Activated CD8-positive, alpha-beta T cell treated with anti-CD3 and anti-CD28 coated beads, Interleukin-2, amount 10 ng/mL, durations not matched to agents 7 days and 5 days (primary cell): ENCODE measurements at places on chromosomes 6 and 20. TPM values are rescaled to one million over a fixed set of nuclear protein-coding genes. Genes with fewer than 3 reads are reported as not detected.

Gene MMP24
- total RNA-seq: not detected

Gene MATN4
- not detected for total RNA-seq

Gene RAMACL
- 0.16 TPM for total RNA-seq

Gene TRDN
- not detected for total RNA-seq

Gene ZNF133
- total RNA-seq: 6.0 TPM

Gene KHDC1L
- not detected for total RNA-seq

Gene PROKR2
- not detected for total RNA-seq

Gene PNLDC1
- 0.57 TPM for total RNA-seq

Gene CRIP3
- not detected for total RNA-seq

Gene ZNF165
- 0.97 TPM for total RNA-seq

Gene MACROD2
- total RNA-seq: 0.08 TPM

Gene BMP5
- not detected for total RNA-seq

Gene HLA-DPA1
- 39.1 TPM for total RNA-seq

Gene CST5
- total RNA-seq: not detected

Gene PBOV1
- total RNA-seq: not detected

Gene OR10C1
- not detected for total RNA-seq

Gene ULBP2
- total RNA-seq: 0.60 TPM

Gene CALHM6
- total RNA-seq: 20.6 TPM

Gene OTOR
- not detected for total RNA-seq

Gene RBPJL
- not detected for total RNA-seq

Gene DNAH8
- not detected for total RNA-seq

Gene GRIK2
- total RNA-seq: not detected
